T-cell (primary cell): ENCODE measurements at places on chromosomes 3 and 15.

- no peak for DNase-seq
- H3K4me1 ChIP-seq: no peaks in the 10 kb centered on the region
- no peak overlapping the region for H3K4me3 ChIP-seq
- no peaks in the 10 kb centered on the region for H3K27me3 ChIP-seq
- H3K36me3 ChIP-seq: no peaks in the 10 kb centered on the region
These were observed 1178.7 kb downstream of the ROBO1 start for GRCh38 chr3:78588906-78589621.

DNA sequence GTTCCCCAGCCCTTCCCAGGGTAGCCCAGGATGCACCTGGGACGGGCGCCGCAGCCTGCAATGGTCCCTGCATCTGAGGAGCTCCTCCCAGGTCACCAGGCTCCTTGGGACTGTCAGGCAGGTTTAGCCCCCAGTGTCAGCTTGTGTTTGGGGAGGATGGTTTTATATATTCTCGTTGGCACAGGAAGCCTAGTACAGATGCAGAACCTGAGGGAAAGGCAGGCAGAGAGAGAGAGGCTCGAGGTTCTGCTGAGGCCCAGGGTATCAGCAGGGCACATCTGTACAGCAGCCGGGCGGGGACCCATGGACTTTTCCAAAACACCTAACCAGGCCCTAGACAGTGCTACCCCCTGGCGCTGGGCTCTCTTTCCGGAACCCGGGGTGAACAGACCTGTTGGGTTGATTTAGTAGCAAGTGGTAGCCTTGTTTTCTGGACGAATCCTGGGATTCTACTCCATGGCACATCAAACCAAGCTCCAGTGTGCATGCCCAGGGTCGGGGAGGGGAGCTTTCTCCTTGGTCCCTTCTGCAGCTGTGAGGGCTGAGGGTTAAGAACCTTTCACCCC lies 8.6 kb downstream of the PAK6 start:
- no peak for DNase-seq
- peaks cover 4% of the 10 kb centered on the region for H3K4me1 ChIP-seq
- peaks cover 2% of the 10 kb centered on the region for H3K27me3 ChIP-seq

GRCh38 chr3:133667118-133667517 lies 5.4 kb upstream of the TOPBP1 start:
- no peak overlapping the region for H3K4me3 ChIP-seq
- no peaks in the 10 kb centered on the region for H3K36me3 ChIP-seq

DNA sequence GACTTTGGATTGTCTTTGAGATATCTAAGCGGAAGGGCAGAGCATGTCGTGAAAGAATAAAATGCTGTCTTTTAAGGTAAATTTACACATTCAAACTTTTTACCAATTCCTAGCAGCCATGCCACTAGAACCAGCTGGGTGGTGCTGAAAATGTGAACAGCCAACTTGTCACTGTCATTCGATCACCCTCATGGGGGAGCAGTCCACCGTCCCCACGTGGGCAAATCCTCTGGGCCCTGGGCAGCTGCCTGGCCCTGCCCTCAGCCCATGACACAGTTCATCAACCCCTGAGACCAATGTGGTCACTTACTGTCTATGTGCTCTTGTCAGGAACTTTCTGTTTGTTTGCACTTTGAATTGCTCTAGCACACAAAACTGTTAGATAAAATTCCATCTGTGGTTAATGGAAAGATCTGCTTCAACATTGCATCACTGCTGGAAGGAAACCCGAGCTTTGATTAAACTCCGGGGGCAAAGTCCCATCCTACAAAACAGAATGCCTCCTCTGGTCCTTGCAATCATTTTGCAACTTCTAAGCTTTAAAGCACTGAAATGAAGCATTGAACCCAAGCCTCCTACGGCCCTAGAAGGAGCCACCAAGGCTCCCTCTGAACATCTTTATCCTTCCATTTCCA lies 50.1 kb downstream of the PCSK6 start:
- DNase-seq: no peak
- no peaks in the 10 kb centered on the region for H3K27me3 ChIP-seq
- no peaks in the 10 kb centered on the region for H3K4me1 ChIP-seq
- H3K4me3 ChIP-seq: no peak overlapping the region
- H3K27ac ChIP-seq: no peak overlapping the region

DNA sequence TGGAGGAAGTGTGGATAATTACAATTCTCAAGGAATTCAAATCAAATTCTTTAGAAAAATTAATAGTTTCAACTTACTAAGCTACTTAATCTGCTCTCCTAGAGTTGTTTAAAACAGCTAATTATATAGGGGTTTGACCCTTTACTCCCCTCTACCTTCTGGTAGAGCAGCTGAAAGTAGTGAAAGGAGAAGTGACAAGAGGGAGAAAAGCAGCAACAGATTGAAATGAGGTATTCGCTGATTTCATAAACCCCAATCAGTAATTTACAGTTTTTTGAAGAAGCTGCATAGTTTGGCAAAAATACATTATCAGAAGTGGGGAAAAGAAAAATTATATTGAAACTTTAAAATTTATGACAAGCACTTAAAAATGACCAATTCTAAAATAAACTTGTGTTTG lies 52.8 kb downstream of the ZMAT3 start:
- no peak overlapping the region for H3K4me3 ChIP-seq
- no peaks in the 10 kb centered on the region for H3K27me3 ChIP-seq
- DNase-seq: no peak
- H3K27ac ChIP-seq: no peak overlapping the region
- H3K4me1 ChIP-seq: no peaks in the 10 kb centered on the region
- no peaks in the 10 kb centered on the region for H3K36me3 ChIP-seq

DNA sequence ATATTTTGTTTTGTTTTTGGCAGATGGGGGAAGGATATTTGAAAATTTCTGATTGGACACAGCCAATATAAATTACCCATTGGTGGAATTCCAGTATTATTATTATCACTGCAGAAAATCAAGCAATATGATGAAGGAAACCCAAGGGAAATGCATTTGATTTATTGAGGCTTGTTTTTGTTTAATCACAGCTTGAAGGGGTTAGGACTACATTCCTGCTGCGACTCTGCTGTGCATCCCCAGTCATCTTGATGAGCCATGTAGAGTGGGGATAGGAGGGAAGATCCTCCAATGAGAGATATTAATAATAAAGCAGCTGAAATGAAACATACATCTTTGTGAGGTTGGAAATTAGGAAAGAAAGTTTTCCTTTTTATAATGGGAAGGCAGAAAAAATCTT lies 208.6 kb downstream of the GAP43 start:
- no peaks in the 10 kb centered on the region for H3K36me3 ChIP-seq
- H3K27ac ChIP-seq: no peak overlapping the region

DNA sequence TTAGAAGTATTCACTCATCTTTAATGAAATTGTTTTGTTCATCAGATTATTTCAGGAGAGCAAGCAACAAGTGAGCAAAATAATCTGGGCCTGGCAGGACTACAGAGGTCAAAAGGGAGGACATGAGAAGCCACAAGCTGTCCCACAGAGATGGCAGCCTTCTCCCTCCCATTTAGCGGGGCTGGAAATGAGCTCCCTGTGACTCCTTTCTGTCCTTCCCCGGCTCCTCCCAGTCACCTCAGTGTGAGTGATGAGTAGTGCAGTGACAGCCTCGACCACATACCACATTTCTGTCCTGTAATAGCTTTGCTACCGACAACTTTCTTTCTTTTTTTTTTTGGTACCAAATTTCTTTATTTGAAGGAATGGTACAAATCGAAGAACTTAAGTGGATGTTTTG lies 38.0 kb downstream of the RAB7A start:
- H3K36me3 ChIP-seq: peaks cover 4% of the 10 kb centered on the region
- H3K4me3 ChIP-seq: no peak overlapping the region
- peaks cover 12% of the 10 kb centered on the region for H3K4me1 ChIP-seq
- DNase-seq: no peak
- H3K27me3 ChIP-seq: no peaks in the 10 kb centered on the region
- no peak overlapping the region for H3K27ac ChIP-seq

- no peak for DNase-seq
- no peaks in the 10 kb centered on the region for H3K27me3 ChIP-seq
- no peak overlapping the region for H3K4me3 ChIP-seq
- H3K27ac ChIP-seq: no peak overlapping the region
- no peaks in the 10 kb centered on the region for H3K36me3 ChIP-seq
These were observed 38.2 kb upstream of the UBE2E1 start for GRCh38 chr3:23767546-23767945.

- H3K4me3 ChIP-seq: no peak overlapping the region
- H3K4me1 ChIP-seq: no peaks in the 10 kb centered on the region
- H3K36me3 ChIP-seq: no peaks in the 10 kb centered on the region
- no peak overlapping the region for H3K27ac ChIP-seq
- no peak for DNase-seq
- no peaks in the 10 kb centered on the region for H3K27me3 ChIP-seq
These were observed 170.0 kb upstream of the NDN start for GRCh38 chr15:23857028-23857641.

GRCh38 chr3:162390891-162391290 lies 894.3 kb downstream of the OTOL1 start:
- no peak overlapping the region for H3K27ac ChIP-seq
- no peak overlapping the region for H3K4me3 ChIP-seq
- H3K27me3 ChIP-seq: no peaks in the 10 kb centered on the region
